Activated naive CD4-positive, alpha-beta T cell treated with anti-CD3 and anti-CD28 coated beads for 36 hours (primary cell): ENCODE measurements at places on chromosomes 7 and 10. TPM values are rescaled to one million over a fixed set of nuclear protein-coding genes. Genes with fewer than 3 reads are reported as not detected.

DNA sequence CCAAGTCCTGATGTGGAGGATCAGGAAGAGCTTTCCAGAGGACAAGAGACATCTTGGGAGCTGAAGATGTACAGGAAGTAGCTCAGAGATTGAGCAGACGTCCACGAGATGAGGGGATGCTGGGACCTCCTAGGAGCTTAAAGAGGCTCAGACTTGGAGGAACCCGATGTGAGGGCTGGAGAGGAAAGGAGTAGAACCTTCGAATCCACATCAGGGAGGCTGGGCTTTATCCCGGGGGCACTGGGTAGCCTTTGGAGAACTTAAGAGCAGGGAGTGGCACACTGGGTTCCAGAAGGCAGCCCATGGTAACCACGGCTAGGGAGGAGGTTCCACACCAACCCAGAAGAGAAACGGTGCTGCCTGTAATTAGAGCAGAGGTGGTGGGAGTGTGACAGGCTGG lies 10.8 kb downstream of the PRKCQ start:
- no peak overlapping the region for H3K4me3 ChIP-seq
- peaks cover 88% of the 10 kb centered on the region for H3K4me1 ChIP-seq
- H3K36me3 ChIP-seq, result peaks cover 9% of the 10 kb centered on the region

GRCh38 chr7:2953099-2953498 lies 90.6 kb downstream of the CARD11 start:
- H3K27ac ChIP-seq, result peak overlapping the region; percentile 46
- peaks cover 78% of the 10 kb centered on the region for H3K36me3 ChIP-seq
- H3K4me1 ChIP-seq, result peaks cover 87% of the 10 kb centered on the region

DNA sequence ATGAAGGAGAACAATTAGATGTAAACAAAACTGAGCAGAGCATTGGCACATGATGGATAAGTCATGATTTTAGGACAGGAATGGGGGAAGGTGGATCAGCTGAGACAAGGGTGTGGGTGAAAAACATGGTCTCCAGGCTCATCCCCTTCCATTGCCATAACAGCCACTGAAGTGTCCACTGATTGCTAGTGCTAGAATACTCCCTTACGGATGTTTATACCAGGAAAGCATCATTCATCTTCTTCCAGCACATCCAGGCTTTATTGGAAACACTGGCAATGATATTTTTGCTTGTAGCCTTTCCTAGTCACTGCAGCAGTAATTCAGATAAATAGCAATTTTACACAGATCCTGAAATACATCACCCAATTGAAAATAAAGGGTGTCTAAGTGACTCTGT lies 259.5 kb downstream of the PLXDC2 start:
- H3K27me3 ChIP-seq, result no peaks in the 10 kb centered on the region
- H3K27ac ChIP-seq, result no peak overlapping the region
- H3K36me3 ChIP-seq, result no peaks in the 10 kb centered on the region
- H3K4me3 ChIP-seq, result no peak overlapping the region
- H3K4me1 ChIP-seq, result no peaks in the 10 kb centered on the region
- no peak for DNase-seq

The PRR15 gene
- total RNA-seq, result not detected

GRCh38 chr7:29771081-29771816 lies 35.1 kb upstream of the WIPF3 start:
- H3K4me3 ChIP-seq, result no peak overlapping the region
- no peaks in the 10 kb centered on the region for H3K4me1 ChIP-seq
- no peak for DNase-seq
- H3K27ac ChIP-seq, result no peak overlapping the region
- H3K27me3 ChIP-seq, result peaks cover 5% of the 10 kb centered on the region

- H3K4me3 ChIP-seq, result no peak overlapping the region
- DNase-seq, result no peak
- peaks cover 44% of the 10 kb centered on the region for H3K4me1 ChIP-seq
These were observed 152.8 kb downstream of the SGMS1 start for GRCh38 chr10:50470798-50471582.

The LIPN gene
- not detected for total RNA-seq

GRCh38 chr10:4459531-4459930 lies 366.5 kb upstream of the AKR1E2 start:
- no peak overlapping the region for H3K4me3 ChIP-seq
- no peaks in the 10 kb centered on the region for H3K4me1 ChIP-seq
- DNase-seq, result no peak
- H3K36me3 ChIP-seq, result no peaks in the 10 kb centered on the region
- no peak overlapping the region for H3K27ac ChIP-seq
